ENCODE measurements at places on chromosomes 11 and 22. TPM values are rescaled to one million over a fixed set of nuclear protein-coding genes. Genes with fewer than 3 reads are reported as not detected.

The OR52A1 gene
- not detected for total RNA-seq

The NPTXR gene
- 0.83 TPM for total RNA-seq

The CFAP300 gene
- total RNA-seq, result 4.1 TPM

The OR51A4 gene
- total RNA-seq, result not detected

The APOL4 gene
- total RNA-seq, result not detected

The MYOD1 gene
- total RNA-seq, result not detected

The KCNJ1 gene
- total RNA-seq, result not detected

The KIRREL3 gene
- total RNA-seq, result 4.1 TPM

The SC5D gene
- total RNA-seq, result 14.3 TPM

The TENM4 gene
- 0.23 TPM for total RNA-seq

The P4HA3 gene
- 0.42 TPM for total RNA-seq

The TFIP11 gene
- total RNA-seq, result 27.7 TPM

The DCDC1 gene
- not detected for total RNA-seq

The MPEG1 gene
- total RNA-seq, result not detected

The C11orf91 gene
- 0.19 TPM for total RNA-seq

The HEPACAM gene
- 0.15 TPM for total RNA-seq

The NDUFC2 gene
- 136 TPM for total RNA-seq

The PIK3IP1 gene
- total RNA-seq, result 0.05 TPM

The UBQLNL gene
- not detected for total RNA-seq

The MS4A2 gene
- total RNA-seq, result not detected

The IL17REL gene
- not detected for total RNA-seq

The MISFA gene
- total RNA-seq, result not detected

The HBG2 gene
- 2.7 TPM for total RNA-seq

The GALNT18 gene
- total RNA-seq, result 4.6 TPM

Data from A375 (cell line).